Activated T-cell treated with anti-CD3 and anti-CD28 coated beads, Interleukin-2, amount 50 U/mL, for 24 hours (primary cell): ENCODE measurements at places on chromosomes 12 and 14.

DNA sequence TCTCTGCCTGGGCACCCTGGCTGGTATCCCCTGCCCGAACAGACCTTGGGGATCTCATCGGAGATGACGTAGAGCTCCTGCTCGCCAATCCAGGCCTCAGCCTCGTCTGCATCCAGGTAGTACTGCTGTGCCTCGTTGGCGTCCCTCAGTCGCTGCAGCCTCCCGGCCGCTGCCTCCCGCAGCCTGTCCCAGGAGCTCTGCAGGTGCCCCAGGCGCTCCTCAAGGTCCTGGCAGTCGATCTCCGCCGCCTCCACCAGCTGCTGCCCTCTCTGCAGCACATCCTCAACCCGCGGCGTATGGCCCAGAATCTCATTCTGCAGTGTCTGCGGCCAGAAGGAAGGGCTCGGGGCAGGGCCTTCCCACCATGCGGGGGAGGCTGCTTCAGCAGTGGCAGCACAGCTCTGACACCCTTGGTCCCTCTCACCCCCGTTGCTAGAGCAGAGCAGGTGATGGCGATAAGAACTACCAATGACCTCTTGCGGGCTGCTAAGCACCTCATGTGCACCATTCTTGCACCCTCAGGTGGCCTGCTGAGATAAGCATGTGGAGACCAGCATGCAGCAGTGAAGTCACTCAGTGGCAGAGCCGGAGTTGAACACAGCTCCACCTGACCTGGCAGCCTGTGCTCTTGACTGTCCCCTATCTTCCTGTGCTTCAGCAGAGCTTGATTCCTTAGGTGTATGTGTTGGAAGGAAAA lies 71.0 kb downstream of the PLEKHG3 start:
- DNase-seq: no peak

DNA sequence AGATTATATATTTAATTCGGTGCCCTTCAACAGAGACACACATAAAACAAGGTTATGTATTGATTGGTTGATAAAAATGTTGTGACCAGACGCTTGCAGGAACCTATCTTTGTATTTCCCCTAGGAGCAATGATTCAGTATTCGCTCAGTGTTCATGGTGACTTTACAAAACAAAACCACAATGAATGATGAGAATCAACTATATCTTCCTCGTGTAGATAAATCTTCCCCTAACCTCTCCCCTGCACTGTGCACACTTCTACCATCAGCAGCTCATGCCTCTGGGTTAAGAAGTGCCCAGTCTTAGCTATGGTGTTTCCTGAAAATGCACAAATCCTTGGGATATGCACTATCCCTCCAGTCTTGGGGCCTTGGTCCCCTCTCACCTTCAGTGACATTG lies 16.3 kb downstream of the RIN3 start:
- peak; percentile 27 for DNase-seq

DNA sequence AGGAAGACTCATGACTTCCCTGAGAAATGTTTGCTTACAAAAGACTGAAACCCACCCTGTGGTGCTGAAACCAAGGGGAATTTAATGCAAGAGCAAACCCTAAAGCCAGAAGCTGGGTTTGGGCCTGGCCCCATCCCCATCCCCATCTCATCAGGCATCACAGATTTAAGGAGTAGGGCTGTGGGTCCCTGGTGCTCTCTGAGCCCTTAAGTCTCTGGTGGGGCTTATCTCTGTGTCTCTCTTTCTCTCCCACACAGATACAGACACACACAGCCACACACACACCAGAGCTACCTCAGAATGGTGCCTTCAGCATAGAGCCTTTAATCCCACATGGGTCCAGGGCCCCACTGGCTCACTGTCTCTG lies 237.1 kb downstream of the SLC41A2 start:
- DNase-seq: no peak

DNA sequence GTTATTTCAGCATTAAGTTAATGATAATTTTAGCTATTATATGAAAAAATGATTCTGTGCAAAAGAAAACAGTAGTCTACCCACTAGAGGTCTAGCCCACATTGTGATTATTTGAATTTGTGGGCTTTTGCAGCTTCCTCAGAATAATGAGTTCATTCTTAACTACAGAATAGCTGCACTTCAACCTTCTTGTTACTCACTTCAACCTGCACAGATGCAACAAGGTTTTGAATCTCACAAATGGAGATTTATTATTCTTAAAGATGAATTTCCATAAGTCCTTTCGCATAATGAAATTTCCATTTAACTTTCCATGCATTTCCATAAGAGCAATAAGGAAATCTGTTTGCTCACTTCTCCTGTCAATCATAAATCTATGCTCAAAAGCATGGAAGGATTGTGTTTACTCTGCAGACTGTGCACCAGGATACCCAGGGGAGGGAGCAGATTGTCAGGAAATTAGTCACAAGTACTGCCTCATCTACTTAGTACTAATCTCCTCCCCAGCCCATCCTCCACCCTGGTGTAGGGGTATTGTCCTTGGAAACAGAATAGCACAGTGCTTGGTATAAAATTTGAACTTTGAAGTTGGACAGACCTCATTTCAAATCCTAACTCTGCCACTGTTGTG lies 24.1 kb downstream of the PTGER2 start:
- no peak for DNase-seq

- no peak for DNase-seq
Observed at GRCh38 chr14:89415159-89415558, 1.9 kb downstream of the FOXN3 start.

- DNase-seq: no peak
Observed at GRCh38 chr12:60070552-60070951, 474.7 kb downstream of the SLC16A7 start.

- no peak for DNase-seq
Observed at GRCh38 chr12:23911574-23911973, 37.9 kb downstream of the SOX5 start.
